ENCODE measurements at places on chromosomes 11 and 22.

GRCh38 chr22:20760084-20760483 lies 13.8 kb upstream of the SERPIND1 start:
- no peak for DNase-seq
- no peak overlapping the region for H3K27ac ChIP-seq
- H3K36me3 ChIP-seq: peaks cover 37% of the 10 kb centered on the region
- H3K4me1 ChIP-seq: no peaks in the 10 kb centered on the region

DNA sequence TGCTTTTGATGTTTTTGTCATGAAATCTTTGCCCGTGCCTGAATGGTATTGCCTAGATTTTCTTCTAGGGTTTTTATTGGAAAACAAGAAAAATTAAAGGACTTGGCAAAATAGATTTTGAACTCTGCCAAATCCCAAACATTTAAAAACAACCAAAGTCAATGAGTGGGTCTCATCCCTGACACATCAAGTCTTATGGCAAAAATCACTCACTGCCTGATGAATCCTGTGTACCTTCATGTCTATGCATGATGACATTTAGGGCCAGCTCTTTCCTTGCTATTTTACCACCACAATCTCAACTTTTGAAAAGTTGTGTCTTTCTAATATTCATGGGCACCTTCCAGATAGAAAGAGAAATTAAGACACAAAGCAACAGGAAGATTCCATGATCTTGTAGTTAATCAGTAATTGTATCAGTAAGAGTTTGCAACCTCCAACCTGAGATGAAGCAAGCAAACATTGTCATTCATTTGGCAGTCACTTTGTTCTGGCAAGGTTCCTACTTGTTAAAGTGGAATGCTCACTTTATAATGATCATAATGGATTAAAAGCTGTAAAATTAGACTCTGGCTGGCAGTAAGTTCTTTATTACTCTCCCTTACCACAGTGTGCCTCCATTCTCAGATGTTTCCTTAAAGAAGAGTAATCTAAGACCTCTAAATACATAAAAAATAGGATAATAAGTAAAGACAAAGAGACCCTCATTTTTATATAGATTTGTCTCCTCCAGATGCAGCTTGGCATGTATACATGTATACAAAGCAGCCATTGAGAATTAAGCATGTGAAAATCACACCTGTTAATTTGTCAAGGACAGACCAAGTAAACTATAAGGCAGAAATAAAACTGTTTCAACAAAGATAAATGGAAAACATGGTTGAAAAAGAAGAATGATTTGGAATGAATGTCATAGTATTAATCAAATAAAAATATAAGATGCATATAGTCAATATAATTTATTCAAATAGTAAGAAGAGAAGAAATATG lies 51.6 kb downstream of the ETS1 start:
- peaks cover 38% of the 10 kb centered on the region for H3K4me1 ChIP-seq
- DNase-seq: no peak
- no peak overlapping the region for H3K27ac ChIP-seq

GRCh38 chr11:118046964-118047700 lies 29.7 kb upstream of the TMPRSS4 start:
- peaks cover 20% of the 10 kb centered on the region for H3K4me1 ChIP-seq
- H3K36me3 ChIP-seq: no peaks in the 10 kb centered on the region
- H3K4me3 ChIP-seq: no peak overlapping the region
- no peak for DNase-seq
- peaks cover 35% of the 10 kb centered on the region for H3K27me3 ChIP-seq
- no peak overlapping the region for H3K27ac ChIP-seq

DNA sequence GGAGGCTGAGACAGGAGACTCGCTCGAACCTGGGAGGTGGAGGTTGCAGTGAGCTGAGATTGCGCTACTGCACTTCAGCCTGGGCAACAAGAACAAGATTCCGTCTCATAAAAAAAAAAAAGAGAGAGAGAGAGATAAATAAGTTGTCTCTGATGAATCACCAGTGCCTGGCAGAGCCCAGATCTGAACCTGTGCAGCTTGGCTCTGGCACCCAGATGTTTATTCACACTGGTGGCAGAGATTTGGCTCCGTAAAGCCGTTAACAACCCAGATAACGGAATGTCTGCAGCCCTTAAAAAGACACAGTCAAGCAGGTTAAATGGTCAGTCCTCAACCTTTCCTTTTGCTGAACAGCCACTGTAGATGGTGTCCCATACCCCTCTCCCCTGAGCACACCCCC lies 33.5 kb upstream of the RTL6 start:
- no peak overlapping the region for H3K27ac ChIP-seq
- H3K4me1 ChIP-seq: no peaks in the 10 kb centered on the region
- no peak for DNase-seq
- no peak overlapping the region for H3K4me3 ChIP-seq
- H3K27me3 ChIP-seq: peaks cover 72% of the 10 kb centered on the region

GRCh38 chr11:45800261-45800660 lies 4.7 kb upstream of the SLC35C1 start:
- H3K27me3 ChIP-seq: no peaks in the 10 kb centered on the region
- H3K4me1 ChIP-seq: peaks cover 7% of the 10 kb centered on the region
- H3K36me3 ChIP-seq: no peaks in the 10 kb centered on the region
- no peak overlapping the region for H3K4me3 ChIP-seq
- DNase-seq: no peak
- H3K27ac ChIP-seq: no peak overlapping the region

DNA sequence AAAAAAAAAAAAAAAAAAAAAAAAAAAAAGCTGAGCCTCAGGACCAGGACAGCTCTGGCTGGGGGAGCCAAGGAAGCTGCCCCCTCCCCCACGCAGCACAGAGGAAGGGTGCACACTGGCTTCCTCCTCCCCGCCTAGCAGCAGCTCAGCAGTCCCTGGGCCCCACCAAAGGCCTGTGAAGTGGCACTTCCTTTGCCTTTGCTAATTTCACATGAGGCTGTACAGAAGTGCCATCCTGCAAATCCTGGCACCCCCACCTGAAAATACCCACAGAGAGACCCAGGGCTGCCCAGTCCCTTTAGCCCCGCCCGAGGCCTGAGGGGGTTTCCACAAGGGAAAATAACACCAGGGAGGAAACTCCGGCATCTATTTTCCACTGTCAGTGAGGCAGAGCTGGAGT lies 3.9 kb downstream of the RHOG start:
- peaks cover 24% of the 10 kb centered on the region for H3K4me1 ChIP-seq
- no peak for DNase-seq
- no peaks in the 10 kb centered on the region for H3K27me3 ChIP-seq
- no peaks in the 10 kb centered on the region for H3K36me3 ChIP-seq
- H3K4me3 ChIP-seq: no peak overlapping the region

- no peak for DNase-seq
- peaks cover 19% of the 10 kb centered on the region for H3K4me1 ChIP-seq
- H3K36me3 ChIP-seq: no peaks in the 10 kb centered on the region
- no peak overlapping the region for H3K4me3 ChIP-seq
- H3K27ac ChIP-seq: no peak overlapping the region
Measured at GRCh38 chr11:120197977-120198376, 12.9 kb upstream of the OAF start.

DNA sequence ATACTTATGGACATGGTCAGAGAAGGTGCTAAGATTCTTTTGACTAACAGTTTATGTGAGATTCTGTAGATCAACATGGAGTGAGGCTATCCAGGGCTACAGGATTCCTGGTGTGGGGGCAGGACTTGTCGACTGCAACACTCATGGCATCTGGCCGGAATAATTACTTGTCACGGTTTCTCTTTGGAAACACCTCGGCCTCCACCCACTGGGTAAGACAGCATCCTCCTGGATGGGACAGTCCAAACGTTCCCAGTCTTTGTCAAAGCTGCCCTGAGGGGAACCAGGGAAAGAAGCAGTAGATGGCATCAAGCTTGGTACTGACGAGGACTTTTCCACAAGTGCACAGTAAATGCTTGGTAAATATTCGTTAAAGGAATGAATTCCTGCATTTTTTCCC lies 762.8 kb downstream of the BRD1 start:
- H3K36me3 ChIP-seq: no peaks in the 10 kb centered on the region
- H3K4me3 ChIP-seq: no peak overlapping the region
- no peak overlapping the region for H3K27ac ChIP-seq

- no peak for DNase-seq
- H3K27me3 ChIP-seq: peaks cover 45% of the 10 kb centered on the region
- H3K4me3 ChIP-seq: no peak overlapping the region
- H3K4me1 ChIP-seq: no peaks in the 10 kb centered on the region
- no peak overlapping the region for H3K27ac ChIP-seq
- no peaks in the 10 kb centered on the region for H3K36me3 ChIP-seq
Measured at GRCh38 chr22:45107671-45108070, 56.1 kb upstream of the NUP50 start.
